ENCODE measurements at places on chromosomes 16 and 17.

GRCh38 chr17:5678171-5678570 is 93.9 kb upstream of the NLRP1 start:
- DNase-seq: no peak

GRCh38 chr17:50201276-50201854 is at the start of gene COL1A1:
TSS of gene COL1A1 (minus strand) at chr17:50201631. CDS start at chr17:50201513, 118 bp downstream.
- DNase-seq: no peak

DNA sequence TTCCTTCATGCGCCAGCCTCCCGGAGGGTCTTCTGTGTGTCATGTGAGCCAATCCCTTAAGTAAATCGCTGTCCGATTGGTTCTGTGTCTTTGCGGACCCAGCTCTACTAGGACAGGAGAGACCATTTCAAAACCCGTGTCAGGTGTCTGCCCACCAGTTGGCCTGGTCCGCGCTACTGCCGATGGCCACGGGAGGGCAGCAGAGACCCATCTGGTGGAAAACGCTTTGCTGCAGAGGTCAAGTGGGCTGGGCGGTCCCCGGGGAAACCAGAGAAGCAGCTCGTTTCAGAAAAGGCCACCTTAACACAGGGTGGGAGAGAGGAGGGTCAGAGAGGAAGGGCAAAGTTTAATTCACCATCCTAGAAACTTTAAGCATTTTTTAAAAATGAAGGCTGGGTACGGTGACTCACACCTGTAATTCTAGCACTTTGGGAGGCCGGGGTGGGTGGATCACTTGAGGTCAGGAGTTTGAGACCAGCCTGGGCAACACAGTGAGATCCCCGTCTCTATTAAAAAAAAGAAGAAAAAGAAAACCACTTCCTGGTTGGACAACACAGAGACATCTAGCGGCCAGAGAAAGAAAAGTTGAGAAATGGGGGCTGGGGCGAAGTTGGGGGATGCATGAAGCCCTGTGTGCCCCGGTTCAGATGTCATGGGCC is 2.8 kb upstream of the CIBAR2 start:
- no peak for DNase-seq

- no peak for DNase-seq
Observed at GRCh38 chr16:72206299-72206698, 34.3 kb upstream of the PMFBP1 start.

DNA sequence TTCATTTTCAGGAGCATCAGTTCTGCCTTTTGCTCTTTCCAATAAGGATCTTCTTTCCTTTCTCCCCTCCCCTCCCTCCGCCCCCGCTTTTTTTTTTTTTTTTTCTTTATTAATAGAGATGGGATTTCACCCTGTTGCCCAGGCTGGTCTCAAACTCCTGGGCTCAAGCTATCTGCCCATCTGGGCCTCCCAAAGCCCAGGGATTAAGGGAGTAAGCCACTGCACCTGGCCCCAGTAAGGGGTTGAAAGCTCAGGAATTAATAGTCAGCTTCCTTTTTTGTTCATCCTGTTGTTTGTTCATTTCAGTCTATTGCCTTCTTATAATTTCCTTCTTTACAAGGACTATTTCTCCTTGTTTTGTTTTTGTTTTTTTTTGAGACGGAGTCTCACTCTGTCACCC is 7.9 kb upstream of the C17orf58 start:
- no peak for DNase-seq

- no peak for DNase-seq
Observed at GRCh38 chr16:57993897-57994296, 6.6 kb downstream of the ZNF319 start.

DNA sequence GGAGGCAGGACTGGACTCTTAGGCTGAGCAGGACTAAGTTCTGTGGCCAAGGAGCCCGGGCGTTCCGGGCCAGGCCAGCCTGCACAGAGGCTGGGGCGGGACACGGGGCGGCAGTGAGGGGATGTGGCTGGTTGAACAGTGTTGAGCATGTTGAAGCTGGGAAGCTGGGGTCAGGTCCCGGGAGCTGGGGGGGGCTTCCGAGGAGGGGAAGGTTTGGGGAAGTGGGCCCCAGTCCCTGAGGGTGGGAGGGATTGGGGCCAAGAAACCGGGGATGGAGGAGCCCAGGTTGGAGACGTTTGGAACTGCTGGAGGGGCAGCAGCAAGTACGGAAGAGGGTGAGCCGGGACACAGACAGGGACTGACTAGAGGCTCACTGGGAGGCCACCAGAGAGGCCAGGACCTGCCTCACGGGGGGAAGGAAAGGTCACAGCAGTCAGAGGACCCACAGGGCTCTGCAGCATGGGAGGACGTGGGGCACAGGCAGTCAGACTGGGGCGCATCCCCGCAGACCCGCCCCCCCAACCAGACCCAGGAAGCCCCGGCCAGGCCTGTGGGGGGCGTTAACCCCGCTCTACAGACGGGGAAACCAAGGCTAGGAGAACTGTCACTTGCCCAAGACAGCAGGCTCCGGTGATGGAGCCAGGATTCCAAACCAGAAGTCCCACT is 9.5 kb downstream of the TAX1BP3 start:
- no peak for DNase-seq

DNA sequence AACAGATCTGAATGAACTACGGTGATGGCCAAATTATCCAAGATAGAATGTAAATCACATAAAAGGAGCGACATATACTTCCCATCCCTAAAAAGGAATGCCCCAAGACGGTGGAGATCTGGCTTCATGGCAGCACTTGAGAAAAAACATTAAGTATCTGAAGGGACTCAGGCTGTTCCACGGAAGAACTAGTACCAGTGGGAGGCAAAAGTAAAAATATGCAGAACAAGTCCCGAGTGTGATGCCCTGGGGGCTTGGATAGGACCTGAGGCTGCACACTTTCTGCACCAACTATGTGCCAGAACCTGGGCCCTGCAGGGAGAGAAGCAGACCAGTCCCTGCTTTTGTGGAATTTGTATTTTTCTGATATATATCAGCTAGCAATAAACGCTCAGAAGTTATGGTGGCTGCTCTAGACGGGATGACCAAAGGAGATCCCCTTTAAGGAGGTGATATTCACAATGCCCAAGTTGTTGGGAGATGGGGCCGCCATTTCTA is 539 bp upstream of the CKLF start:
- DNase-seq: no peak

GRCh38 chr17:30393491-30393890 is 14.8 kb downstream of the CPD start:
- DNase-seq: no peak

DNA sequence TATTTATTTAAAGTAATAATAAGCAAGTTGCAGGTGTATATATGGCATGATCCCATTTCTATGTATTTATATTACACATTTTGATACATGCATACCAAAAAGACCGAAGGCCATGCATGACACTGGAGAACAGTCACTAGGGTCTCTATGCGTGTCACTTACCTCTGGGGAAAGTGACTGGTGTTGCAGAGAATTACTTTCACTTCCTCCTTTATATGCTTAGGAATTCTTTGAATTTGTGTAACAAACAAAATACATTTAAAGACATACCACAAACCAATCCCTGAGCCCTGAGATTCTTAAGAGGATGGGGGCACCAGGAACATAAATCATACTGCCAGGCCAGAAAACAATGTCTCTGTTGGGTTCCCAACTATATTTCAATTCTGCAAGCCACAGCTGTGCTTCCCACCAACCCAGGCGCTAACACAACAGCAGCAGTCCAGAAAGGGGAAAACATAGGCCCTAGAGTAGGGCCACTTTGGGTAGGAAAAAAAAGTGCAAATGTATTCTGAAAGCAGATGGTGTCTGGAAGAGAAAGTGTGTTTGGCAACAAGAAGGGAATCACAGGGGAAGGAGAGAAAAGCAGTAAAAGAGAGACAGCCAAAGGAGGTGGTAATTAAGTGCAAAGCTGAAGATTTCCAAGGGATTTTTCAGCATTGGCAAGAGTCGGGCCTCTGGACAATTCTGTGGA is 24.5 kb upstream of the HYDIN start:
- no peak for DNase-seq

DNA sequence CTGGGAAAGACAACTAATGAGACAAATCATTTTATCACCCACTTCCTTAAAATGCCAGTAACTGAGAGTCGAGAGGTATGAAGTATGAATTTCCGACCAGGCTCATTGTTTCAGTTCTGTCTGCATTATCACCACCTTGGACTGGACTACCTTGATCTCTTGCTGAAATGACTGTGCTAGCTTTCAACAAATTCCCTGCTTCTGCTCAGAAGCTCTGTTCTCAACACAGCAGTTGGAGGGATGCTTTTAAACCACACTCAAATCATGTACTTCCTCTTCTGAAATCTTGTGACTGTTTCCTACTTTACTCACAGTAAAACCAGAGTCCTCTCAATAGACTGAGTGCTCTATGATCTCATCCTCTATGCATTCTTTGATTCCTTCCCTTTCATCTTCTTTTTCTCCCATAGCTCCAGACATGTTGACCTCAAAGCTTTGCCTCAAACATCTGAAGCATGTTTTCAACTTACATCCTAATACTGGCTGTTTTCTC is 195.8 kb downstream of the KCNJ2 start:
- DNase-seq: no peak

DNA sequence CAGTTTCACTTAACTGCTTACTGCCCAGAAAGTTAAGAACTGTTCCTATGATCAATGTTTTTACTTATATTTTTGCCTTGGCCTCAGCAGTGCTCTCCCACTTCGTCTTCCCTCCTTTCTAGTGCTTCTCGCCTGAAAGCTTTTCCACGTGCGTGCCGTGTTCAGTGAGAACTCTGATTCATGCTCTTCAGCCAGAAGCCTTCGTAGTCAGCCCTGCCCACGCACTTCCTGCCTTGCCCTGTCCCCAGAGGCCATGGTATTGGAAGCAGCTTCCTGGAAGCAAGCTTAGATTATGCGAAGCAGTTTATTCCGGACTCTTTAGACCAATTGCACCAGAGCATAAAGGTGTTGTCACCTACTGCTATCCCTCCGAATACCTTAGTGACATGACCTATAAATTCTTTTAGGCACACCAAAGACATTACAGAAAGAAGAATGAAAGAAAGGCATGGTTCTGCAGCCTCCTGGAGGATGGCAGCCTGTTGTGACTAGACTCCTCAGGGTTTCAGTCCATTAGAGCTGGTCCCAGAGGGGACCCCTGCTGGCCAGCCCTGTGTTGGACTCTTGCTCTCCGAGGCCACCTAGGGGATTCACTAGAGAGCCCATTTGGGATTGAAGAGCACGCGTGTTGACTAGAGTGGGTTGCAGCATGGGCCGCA is 105.2 kb downstream of the RPTOR start:
- DNase-seq: no peak

- no peak for DNase-seq
Observed at GRCh38 chr16:85461814-85462713, 151.1 kb upstream of the GSE1 start.

DNA sequence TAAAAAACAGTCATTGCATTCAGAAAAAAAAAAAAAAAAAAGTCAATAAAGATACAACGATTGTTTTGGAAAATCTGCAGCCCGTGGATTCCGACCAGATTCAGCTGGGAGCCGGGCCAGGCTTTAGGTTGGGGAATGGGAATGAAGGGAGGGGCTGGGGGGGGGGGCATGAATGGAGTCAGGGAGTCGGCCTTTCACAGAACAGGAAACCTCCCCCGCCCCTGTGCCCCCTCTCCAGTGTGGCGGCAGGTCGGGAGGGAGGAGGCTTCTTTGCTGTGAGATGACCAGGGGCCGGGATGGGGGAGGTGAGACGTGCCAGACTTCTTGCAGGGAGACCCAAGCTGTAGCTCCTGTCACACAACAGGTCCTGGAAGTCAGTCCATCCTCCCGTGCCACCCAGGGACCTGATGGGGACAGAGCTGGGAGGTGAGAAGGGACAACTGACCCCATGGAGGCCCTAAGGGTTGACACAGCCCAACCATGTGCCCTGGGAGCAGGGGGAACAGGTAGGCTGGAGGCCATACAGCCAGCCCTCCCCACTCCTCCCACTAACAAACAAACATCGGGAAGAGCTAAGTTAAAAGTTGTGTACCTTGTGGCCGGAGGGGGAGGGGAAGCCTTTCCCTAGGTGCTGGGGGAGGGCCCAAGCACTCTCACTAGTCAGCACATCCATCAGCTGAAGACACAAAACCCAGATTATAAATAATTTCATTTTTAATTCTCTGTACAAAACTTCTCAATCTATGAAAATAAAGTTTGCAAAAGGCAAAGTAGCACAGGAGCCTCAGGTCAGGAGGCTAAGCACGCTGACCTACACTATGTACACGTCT is 25.2 kb downstream of the SREBF1 start:
- DNase-seq: no peak

- no peak for DNase-seq
Observed at GRCh38 chr16:28204204-28204603, 7.6 kb downstream of the XPO6 start.

Measured in keratinocyte (primary cell).